ENCODE measurements at places on chromosomes 4 and X.

- no peak for DNase-seq
These were observed 31.4 kb downstream of the HOPX start for GRCh38 chr4:56649445-56650261.

- DNase-seq: no peak
These were observed 60.3 kb downstream of the SH3KBP1 start for GRCh38 chrX:19827088-19827487.

- DNase-seq: no peak
These were observed 3.1 kb downstream of the SMS start for GRCh38 chrX:21943460-21944135.

DNA sequence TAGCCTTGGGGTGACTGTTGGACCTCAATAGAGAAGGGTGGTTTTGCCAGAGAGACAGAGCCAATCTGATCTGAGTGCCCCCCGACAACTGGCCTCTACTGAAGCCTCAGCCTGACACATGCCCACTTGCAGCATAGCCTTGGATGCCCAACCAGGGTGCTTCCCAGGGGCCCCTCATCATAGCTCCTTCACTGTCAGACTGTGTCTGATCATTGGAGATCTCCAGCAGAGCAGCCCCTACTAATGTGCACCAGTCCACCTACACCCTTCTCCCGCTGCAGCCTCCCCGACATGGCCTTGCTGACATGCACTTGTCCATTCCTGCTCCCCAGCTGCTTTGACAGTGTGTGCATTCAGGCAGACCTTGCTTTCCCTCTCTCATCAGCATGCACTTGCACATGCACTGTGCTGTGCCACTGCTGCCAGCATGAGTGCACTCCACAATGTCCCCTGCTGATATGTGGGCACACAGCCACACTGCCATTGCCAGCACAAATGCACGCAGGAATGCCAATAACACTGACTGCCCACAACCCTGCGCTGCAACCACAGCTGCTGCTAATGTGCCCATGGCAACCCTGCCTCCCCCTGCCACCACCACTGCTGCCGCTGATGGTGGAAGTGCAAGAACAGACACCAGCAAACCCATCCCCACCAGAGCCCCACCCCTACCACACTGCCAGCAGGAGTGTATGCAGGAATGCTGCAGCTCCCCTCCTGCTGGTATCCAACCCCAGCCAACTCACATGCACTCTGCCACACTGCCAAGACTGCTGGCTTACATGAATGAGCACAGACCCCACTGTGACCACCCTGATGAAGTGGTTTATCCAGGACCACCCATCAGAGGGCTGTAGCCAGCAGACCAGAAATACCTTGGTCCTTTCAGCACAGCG is 68.1 kb upstream of the ZMAT1 start:
- no peak for DNase-seq

DNA sequence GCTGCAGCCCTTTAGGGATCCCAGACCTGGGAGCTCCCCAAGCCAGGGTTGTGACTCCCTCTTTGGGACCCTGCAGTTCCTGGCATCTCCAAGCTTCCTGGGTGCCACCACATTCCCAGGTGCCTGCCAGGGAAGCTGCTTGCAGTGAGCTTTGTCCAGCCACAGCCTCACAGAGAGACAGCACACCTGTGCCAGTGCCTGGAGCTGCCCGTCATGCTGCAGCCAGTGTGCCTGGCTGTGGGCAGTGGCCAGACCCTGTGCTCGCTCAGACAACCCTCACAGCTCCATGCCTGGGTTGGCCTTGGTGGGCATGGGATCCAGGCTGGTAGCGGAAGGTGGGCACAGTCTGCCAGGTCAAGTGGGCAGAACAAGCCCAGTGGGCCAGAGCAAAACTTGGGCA is 36.0 kb downstream of the TMPRSS11A start:
- no peak for DNase-seq

GRCh38 chr4:159229164-159229563 is 126.3 kb downstream of the RAPGEF2 start:
- DNase-seq: no peak

DNA sequence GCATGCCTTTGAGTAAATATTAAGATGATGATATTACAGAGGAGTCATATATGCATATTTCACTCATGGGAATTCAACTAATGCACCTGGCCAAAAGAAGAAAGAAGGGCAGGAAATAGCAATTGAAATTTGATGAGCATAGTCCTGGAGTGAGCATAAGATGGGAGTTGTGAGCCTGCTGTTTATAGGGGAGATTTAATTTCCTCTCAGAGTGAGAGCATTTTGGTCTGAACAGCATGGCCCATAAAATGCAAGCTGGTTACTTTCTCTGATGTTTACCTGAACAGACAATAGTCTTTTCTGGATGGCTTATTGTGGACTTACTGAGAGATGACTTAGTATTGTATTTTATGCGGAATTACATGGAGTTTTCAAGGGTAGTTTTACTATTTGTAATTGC is 53.6 kb downstream of the FHIP1A start:
- DNase-seq: no peak

DNA sequence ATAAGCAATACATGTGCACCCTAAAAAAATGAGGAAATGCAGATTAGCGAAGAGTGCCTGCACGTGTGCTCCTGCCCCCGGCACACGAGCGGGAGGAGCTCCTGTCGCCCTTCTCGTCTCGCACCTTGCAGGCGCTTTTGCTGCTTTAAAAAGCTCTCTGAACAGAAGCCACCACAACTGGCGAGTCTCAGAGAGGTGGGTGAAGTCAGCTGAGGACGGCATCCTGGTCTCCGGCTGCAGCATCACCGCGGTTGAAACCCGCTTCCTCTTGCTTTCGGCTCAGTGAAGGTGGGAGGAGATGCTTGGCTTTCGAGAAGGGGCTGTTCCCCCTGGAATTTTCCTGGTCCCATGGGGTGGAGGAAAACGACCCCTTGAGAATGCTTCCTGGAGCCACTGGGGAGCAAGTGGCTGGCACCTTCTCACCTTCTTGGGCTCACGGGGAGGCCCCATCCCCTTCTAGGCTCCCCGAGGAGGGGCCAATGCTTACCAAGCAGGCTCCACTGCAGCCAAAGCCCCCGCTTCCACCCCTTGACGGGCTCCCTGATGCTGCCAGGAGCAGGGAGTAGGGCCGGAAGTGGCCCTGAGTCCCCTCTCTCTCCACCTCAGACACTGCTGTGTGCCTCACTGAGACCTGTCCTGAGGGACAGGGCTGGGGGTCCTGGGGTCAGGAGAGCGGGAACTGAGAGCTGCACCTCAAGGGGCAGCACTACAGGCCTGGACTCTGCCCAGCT is 29.2 kb upstream of the MXD4 start:
- DNase-seq: no peak

GRCh38 chr4:108830509-108831244 is 67.8 kb upstream of the ETNPPL start:
- no peak for DNase-seq

- no peak for DNase-seq
These were observed 1489.8 kb downstream of the STIM2 start for GRCh38 chr4:28350485-28350884.

GRCh38 chrX:54758114-54759055 is 39.7 kb downstream of the ITIH6 start:
- DNase-seq: no peak

GRCh38 chrX:47047989-47048388 is 30.3 kb upstream of the RGN start:
- no peak for DNase-seq

DNA sequence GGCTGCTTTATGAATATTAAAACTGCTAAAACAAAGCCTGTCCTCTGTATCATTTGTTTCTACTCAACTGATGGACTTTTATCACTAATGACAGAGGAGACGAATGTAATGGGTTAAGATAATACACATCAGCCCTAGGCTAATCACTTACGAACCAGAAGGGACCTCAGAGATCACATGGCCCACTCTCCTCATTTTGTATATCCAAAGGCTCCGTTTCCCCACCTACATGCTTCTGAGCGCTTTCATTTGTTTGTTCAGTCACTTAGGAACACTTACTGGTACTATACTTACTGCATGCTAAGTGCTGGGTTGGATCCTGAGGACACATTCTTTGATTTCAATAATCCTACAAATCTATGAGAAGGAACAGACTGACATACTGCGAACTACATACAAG is 169.3 kb downstream of the CEP135 start:
- no peak for DNase-seq

- no peak for DNase-seq
These were observed 59.3 kb downstream of the MAML3 start for GRCh38 chr4:140094438-140095420.

DNA sequence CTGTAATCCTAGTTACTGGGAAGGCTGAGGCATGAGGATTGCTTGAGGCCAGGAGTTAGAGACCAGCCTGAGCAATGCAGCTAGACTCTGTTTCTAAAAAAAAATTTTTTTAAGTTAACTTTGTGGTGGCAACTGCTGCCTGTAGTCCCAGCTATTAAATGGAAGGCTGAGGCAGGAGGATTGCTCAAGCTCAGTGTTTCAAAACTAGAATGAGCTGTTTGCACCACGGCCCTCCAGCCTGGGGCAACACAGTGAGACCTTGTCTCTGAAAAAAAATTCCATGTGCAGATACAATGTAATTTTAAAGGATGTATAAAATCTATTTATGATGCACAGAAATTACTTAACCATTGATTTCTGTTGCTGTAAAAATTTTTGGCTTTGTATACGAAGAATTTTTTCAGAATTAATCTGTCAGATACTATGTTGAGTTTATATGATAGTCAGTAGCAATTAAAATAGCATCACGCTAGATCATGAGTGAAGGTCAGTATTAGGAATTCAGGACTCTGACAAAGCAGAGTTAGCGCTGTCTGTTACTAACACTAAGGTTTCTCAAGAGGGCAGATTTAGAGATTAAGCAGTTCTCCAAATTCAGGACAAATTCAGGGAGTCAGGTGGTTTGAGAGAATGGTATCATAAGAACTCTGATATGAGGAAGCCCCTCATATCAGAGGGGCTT is 8.3 kb upstream of the AGA start:
- DNase-seq: no peak

GRCh38 chr4:1600211-1600780 is 83.8 kb downstream of the FAM53A start:
- no peak for DNase-seq

GRCh38 chrX:101485212-101485949 is at the start of gene ARMCX4:
ARMCX4 (plus strand) TSS chrX:101485456; CDS start chrX:101488590, 3,134 bp downstream.
- DNase-seq: peak; percentile 38

GRCh38 chr4:122898370-122899150 is 23.8 kb downstream of the NUDT6 start:
- DNase-seq: no peak

- DNase-seq: no peak
These were observed 406.7 kb downstream of the MAPK10 start for GRCh38 chr4:85952972-85953650.

GRCh38 chr4:108821351-108821930 is 58.6 kb upstream of the ETNPPL start:
- no peak for DNase-seq

DNA sequence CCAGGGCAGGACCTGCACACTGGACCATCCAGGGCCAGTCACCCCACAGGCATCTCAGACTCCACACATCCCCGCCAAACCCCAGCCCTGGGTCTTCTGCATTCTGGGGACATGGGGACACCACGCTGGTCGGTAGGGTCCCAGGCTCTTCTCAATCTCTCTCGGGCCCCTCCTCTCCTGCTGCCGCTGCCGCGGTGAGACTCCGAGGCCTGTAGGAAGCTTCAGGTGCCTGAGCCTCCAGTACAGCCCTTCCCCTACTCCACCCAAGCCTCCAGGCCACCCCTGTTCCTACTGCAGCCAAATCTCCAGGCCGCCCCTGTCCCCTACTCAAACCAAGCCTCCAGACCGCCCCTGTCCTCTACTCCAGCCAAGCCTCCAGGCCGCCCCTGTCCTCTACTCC is 5.5 kb upstream of the ASMT start:
- DNase-seq: no peak

- no peak for DNase-seq
These were observed 15.0 kb upstream of the MSMO1 start for GRCh38 chr4:165312506-165312905.

DNA sequence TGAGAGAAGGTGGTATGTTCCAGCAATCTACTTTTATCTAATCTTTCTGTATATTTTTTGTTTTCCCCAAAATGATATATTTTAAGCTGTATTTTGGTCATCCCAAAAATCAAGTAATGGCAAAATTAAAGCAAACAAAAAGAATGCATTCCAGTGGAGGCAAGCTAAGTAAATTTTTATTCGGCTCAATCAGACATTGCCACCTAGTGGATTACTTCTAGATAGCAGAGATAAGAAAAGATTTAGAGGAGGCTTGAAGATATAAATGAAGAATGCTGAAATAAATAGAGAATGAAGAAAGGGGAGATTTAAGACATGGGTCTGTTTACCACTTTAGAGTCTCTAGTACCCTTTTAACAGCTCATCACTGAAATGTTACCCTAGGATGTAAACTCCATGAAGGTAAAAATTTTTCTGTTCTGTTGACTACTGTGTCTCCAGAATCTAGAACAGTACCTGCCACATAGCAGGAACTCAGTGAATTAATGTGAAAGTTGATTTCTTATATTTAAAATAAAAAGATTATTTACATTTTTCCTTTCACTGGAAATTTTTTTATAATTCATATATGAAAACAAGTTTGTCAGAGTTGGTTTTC is 110.9 kb upstream of the ANK2 start:
- no peak for DNase-seq

- no peak for DNase-seq
These were observed 371.8 kb upstream of the NOCT start for GRCh38 chr4:138643827-138644226.

DNA sequence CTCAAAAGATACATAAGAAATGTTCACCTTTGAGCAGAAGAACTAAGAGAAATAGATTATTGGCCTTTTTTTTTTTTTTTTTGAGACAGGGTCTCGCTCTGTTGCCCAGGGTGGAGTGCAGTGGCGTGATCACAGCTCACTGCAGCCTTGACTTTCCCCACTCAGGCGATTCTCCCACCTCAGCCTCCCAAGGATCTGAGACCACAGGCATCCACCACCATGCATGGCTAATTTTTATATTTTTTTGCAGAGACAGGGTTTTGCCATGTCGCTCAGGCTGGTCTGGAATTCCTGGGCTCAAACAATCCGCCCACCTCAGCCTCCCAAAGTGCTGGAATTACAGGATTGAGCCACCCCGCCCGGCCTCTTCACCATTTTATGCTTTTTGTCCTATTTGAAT is 2.9 kb upstream of the TLR6 start:
- DNase-seq: no peak

GRCh38 chr4:2451821-2452785 is 16.8 kb upstream of the RNF4 start:
- no peak for DNase-seq

GRCh38 chr4:8917868-8918783 is 46.5 kb upstream of the HMX1 start:
- DNase-seq: peak; percentile 86

DNA sequence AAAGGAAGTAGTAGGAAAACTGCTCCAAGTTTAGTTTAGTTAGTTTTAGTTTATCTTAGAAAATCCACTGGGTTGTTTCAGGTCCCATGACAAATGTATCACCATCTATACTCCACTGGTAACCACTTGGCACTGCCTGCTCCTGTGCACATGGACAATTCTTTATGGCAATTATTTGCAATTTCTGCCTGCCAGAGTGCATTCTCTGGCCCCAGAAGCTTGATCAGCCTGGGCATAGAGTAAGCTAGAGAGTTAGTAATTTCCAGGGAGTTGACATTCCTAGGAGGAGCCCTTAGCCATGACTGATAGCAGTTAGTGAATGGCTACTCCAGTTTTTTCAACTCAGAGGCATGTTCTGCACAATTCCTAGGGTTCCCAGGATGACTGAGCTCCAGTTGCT is 203.2 kb upstream of the FGF13 start:
- DNase-seq: no peak
